ENCODE measurements at places on chromosomes 13 and 19.

GRCh38 chr13:77113496-77113895 is 86.5 kb upstream of the FBXL3 start:
- DNase-seq: no peak

DNA sequence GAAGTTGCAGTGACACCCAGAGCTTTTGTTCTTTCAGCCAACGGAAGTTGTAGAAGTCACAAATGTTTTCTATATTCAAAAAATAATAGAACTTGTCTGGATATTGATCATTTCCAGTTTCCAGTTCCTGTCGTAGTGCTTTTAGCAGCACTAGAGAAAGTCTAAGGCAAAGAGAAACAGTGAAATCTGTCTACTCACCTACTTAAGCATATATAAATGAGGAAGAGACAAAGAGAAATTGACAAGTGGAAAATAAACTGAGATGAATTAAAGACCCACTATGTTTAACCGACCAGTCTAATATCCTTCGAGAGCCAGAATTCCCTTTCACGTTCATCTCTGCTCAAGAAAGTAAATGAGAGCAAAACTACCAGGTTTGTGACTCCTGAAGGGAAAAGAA is 36.7 kb downstream of the DACH1 start:
- no peak for DNase-seq

GRCh38 chr13:80469853-80470381 is 129.0 kb upstream of the SPRY2 start:
- no peak for DNase-seq

DNA sequence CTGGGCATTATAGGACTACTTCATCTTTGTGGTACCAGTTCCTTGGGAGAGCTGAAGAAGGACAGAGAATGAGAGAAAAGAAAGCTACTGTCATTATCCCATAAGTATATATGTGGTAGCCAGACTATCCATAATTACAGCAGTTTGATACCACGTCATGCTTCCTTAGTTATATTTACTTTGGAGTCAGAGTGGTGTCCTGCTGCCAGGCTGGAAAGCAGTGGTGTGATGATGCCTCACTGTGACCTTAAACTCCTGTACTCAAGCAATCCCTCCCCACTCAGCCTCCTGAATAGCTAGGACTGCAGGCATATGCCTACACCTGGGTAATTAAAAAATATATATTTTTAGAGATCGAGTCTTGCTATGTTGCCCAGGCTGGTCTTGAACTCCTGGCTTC is 57.8 kb downstream of the WTIP start:
- DNase-seq: no peak

DNA sequence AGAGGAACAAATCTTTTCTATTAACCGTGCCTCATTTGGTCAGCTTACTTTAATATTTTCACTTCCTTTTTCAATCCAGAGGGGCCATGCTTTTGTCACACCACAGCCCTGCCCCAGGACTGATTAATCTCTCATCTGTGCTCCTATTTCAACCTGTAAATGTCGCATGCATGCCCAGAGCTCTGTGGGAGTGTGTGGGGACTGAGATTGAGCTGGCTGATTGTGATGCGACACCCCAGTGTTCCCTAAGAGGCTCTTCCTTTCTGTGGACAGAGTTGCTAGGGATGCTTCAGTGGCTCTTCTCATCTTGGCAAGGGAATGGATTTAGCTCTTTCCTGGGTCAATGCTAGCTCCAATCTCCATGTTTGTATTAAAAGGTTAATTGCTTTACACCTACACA is 249.6 kb downstream of the TDRD3 start:
- no peak for DNase-seq

DNA sequence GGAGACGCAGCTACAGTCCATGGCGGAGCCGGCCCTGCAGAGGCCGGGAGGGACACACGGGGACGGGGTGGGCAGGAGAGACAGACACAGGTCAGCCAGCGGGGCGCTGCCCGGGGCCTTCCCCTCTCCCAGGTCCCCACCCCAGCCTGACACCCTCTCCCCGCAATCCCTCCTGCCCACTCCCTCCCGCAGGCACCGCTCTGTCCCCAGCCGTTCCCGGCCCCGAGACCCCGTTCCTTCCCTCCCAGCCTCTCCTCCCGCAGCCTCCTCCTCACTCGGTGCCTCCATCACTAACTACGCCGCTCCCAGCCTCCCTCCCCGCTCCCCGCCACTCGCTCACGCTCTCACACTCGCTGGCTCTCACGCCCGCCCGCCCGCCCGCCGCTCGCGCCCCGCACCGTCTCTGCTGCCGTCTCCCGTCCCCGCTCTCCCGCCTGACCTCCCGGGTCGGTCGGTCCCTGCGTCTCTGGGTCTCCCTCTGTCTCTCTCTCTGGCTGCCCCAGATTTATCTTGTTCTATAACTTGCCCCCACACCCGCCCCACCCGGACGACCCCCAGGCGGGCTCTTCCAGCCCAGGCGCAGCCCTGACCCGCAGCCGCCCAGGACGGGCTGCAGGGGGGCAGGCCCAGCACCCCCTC is 15.2 kb downstream of the ERFL start:
- no peak for DNase-seq

- no peak for DNase-seq
Observed at GRCh38 chr19:35086455-35086854, 29.2 kb upstream of the FXYD3 start.

DNA sequence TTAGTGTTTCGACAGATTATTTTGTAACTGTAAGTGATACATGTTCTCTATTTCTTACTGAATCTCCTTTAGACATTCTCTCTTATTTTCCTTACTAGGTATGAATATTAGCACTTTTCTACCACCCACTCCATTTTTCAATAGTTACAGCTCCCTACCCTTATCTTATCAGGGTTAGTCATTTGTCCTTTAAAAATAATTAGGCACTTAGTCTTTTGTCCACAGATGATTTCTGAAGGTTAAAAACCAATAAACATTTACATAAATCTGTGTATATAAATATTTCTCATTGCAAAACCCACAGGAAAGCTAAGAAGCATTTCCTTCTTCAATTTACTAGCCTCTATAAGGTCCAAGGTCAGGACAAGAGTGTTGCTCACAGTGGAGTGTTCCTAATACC is 624.1 kb upstream of the MIR17HG start:
- no peak for DNase-seq

GRCh38 chr19:3142292-3142670 is 6.4 kb downstream of the GNA15 start:
- no peak for DNase-seq

DNA sequence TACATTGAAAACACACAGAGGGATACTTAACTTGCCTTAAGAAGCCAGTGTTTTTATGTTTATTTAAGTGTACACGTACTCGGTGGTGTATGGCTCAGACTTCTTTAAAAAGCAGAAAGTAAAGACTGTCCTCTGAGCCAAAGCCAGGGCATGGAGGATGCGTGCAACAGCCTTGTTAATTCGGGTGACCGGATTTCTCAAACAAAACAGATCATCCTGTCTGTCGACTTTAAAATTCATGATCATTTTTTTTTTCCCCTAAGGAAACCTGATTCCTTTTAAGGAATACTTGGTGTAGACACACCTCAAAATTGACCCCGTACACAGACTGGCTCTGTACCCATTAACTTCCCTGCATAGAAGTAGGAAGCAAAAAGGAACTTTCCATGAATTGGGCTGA is 124.7 kb upstream of the RNF113B start:
- no peak for DNase-seq

- DNase-seq: no peak
Observed at GRCh38 chr19:2629491-2630351, 72.8 kb downstream of the GNG7 start.

- DNase-seq: no peak
Observed at GRCh38 chr19:39083983-39084731, at the start of gene ACP7. Gene ACP7 (plus strand): TSS chr19:39084368. CDS start chr19:39085270, 902 bp downstream.

DNA sequence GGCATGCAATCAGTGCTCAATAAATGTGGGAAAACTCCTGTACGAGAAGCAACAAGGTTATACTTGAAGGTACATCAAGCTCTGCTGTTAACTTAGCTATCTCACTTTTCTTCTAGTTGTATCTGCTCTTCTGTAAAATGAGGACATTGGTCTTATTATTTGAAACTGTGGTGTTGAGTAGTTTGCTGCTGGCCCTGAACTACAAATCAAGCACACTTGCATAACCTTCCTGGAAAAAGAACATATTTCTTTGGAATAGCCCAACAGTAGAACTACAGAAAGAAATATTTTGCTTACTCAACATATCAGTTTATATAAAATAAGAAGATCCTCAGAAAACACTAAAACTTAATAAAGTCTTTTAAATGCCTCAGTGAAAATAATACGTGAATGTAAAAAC is 203.0 kb downstream of the KCTD12 start:
- DNase-seq: no peak

GRCh38 chr13:102724923-102725322 is 30.1 kb upstream of the METTL21C start:
- no peak for DNase-seq

- DNase-seq: no peak
Observed at GRCh38 chr19:13153569-13154240, 3.5 kb downstream of the IER2 start.

DNA sequence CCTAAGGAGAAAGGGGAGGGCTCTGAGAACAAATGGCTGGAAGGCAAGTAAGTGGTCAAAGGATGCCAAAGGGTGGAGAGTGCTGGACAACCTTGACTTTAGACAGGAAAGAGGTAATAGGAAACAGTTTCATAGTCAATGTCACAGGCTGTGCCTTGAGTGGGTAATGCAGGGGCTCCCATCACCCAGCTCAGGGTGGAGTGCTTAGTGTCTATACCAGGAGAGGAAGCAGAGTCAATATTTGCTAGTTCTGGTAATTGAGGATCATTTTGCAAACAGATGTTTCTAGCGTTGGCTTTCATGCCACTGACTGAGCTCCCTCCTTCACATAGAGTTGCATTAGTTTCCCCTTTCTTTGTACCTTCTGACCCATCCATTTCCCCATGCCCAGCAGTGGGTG is 64.6 kb upstream of the KL start:
- no peak for DNase-seq

DNA sequence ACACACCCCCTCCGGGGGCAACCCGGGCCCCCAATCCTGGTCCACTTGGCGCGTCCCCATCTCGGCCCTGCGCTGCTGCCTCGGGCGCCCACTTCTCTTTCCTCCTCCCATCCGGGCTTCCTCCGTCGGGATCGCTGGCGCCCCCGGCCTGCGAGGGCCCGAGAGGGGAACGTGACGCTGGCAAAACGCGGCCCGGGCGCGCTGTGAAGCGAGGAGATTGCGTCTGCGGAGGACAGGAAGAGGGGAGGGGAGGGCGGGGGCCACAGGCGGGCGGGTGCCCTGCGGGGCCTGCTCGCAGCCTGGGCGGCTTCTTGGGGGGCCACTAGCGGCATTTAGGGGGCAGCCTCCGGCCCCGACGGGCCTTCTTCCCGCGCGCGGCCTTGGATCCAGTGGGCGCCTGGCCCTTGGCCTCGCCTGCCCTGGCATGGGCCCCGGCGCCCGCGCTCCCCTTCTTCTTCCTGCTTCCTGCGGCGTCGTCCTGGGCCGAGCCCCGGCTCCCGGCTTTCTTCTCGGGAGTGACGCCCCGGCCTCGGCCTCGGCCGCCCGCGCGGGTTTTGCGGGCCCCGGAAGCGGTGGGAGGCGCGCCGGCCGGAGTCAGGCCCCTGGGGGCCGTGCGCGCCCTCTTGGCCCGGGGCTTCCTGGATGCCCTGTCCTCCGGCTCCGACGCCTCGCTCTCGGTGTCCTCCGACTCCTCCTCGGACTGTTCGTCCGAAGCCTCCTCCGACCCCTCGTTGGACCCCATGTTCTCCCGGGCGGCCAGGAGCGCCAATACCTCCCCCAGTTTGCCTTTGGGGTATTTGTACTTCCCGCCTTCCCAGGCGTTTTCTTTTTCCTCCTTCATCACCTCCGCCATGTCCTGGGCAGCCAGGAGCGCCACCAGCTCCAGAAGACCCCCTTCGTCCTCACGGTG is 2.2 kb downstream of the PNMA8B start:
- DNase-seq: no peak

DNA sequence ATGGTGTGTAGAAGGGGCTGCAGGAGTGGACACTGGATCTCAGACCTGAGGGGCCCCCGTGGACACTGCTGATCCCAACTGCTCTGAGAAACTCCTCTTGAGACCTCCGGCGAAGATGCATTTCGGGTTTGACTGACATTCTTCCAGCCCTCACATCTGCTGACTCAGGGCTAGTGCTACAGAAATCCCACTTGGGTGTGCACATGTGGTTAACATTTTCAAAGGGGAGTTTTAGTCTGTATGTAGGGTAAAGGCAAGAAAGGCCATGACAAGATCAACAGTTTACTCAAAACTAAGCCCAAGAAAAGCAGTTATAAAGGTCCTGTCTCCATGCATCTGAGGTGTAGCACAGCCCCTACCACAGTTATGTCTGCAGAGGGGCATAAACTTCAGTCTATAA is 31.2 kb downstream of the DLEU7 start:
- no peak for DNase-seq
